Activated CD4-positive, alpha-beta T cell treated with anti-CD3 and anti-CD28 coated beads, Interleukin-2, amount 50 U/mL, for 4 hours (primary cell): ENCODE measurements at places on chromosomes 5 and 9.

DNA sequence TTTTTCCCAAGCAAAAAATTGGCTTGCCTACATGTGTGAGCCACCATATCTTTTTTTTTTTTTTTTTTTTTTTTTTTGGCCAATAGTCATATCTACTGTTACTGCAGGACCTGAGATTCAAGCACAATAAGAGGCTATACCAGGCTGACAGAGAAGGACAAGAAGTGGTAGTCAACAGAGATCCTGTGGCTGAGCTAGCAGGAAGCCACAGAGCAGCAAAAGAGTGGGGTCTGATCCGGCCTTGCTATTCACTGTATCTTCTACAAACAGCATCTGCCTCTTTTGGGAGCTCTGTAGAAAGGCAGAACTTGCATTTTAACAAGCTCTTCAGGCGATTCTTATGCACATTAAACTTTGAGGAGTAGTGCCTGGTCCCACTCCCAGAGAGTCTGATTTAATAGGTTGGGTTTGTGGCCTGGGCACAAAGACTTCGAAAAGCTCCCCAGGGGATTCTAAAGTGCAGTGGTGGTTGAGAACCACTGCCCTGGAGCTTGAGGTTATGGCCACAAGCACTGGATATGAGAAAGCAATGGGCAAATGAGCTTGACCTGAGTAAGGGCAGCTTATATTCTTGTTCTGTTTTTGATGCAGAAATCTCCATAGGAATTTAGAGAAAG is 162.8 kb downstream of the PIK3R1 start:
- DNase-seq, result no peak

DNA sequence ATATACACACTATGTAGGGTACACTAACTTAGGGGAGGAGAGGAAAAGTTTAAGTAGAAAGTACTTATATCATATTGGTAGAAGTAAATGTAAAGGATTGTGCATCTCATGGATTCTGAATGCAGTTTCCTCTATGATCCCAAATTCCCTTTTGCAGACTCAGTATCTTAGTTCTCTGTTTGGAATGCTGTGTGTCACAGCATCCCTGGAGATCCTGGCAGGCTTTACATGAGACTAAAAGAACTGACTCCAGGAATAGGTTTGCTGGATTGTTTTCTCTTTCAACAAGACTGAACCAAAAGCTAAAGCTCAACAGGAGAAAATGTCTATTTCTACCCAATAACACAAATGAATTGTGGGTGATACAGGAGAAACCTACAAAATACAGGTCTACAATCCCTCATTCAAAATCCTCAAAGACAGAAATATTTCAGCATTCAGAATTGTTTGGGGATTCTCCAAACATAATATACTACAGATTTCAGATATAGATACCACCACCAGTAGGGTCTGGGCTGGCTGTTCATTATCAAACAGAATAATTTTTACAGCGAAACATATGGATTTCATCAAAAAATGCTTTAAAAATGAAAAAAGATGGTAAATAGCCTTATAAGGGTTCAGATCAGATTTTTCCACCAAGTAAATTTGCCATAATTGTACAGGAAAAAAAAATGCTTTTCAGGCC is 324.7 kb upstream of the GRAMD2B start:
- no peak for DNase-seq

DNA sequence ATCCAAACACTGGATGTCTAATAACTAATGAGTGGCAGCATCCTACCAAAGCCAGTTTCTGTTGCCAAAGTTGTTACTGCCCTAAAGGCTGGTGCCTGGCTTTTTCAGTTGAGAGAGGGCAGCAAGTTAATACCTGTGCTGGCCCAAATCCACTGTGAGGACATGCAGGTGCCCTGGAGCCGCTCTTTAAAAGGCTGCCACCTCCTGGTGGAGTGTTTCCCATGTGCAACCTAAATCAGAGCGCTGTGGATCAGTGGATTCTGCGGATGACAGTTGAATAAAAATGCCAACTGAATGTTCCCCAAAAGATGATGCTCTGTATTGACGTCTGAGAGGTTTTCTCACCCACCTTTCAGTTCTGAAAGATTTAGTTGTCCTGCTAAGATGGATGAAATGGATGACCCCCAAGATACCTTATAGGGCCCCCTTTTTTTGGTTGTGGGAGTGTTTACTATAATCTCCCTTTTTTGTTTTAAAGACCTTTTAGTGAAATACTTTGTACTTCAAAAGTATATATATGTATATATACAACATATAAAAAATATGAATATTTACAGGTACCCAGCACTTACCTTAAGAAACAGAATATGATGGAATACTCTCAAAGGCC is 146.4 kb downstream of the EGFLAM start:
- no peak for DNase-seq

DNA sequence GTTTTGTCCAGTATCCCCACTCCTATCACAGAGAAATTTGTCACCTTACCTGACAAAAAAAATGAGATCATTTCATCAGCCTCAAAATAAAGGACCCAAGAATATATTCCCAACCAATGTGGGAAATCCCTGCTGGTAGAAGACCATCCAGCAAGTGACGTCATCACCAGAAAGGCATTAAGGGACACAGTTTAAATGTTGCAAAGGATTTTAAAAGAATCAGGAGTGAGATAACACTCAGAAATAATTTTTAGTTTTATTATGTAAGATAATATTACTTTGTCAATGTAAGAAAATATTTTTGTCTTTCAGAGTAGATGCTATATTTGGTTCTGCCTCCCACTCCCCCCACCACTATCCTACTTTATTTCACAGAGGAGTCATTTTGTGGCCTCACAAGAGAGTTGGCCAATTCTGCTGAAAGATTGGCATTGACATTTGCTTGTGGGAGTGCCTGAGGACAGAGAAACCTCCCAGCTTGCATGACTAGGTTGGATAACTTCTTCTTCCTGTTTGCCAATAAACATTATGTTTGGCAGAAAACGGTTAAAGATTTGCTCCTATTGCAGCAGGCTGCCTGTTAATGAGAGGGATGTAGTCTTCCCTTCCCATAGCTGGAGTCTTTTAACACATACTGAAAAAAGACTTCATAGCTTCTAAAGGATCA is 288.6 kb upstream of the DAB2 start:
- no peak for DNase-seq

DNA sequence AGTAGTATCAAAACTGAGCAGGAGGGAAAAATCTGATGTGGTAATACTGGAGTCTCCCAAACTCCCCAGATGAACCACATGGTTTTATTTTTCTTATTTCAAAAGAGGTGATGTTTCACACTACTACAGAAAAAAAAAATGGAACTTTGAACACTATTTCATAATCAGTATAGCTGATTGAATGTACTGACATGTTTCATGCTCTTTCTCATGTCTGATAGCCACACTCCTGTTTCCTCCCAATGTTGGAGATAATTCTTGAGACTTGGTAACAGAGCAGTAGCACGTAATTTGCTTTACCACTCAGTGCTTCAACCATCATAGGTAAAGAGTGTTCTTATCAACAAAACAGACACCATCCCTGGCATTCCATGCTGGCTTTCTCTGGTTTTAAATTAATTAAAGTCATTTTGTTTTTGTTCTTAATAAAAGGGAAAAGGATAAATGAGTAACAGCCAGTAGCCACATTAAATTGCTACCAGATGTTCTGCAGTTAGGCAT is 85.2 kb downstream of the MUSK start:
- no peak for DNase-seq

- DNase-seq, result no peak
Observed at GRCh38 chr5:165014439-165014838, 1509.0 kb downstream of the MAT2B start.

DNA sequence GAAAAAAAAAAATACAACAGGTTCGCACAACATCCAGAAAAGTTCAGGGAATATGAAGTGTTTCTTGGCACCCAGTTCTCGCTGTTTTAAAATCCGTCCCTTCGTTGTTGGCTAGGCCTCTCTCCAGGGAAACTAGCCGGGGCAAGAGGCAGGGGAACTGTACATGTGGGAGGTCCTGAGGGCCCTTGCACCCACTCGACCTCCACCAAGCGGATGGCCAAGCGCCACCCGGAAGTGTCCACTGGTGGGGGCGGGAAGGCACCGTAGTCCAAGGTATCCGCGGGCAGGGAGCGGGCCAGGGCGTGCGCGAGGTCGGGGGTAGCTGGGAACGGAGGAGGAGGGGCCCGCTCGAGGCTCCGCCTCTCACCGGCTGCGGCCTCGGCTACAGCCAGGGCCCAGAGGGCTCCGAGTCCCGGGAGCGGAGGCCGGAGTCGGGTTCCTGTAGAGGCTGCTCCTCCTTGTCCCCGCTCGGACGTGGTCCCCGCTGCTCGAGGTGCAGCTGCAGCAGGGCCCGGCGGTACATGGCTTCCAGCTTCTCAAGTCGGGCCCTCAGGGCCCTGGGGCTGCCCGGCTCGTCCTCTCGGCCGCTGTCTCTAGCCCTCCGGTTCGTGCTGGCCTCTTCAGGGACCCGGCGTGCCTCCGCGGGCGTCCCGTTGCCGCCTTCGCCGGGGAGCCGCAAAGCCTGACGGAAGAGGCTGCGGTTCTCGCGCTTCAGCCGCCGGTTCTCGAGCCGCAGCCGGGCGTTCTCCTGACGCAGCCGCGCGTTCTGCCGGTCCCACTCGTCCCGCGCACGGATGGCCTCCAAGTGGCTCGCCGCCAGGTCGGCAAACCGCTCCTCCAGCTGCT is 720 bp downstream of the TUSC1 start:
- DNase-seq, result no peak

- DNase-seq, result no peak
Observed at GRCh38 chr5:3009605-3010004, 258.1 kb upstream of the IRX2 start.

DNA sequence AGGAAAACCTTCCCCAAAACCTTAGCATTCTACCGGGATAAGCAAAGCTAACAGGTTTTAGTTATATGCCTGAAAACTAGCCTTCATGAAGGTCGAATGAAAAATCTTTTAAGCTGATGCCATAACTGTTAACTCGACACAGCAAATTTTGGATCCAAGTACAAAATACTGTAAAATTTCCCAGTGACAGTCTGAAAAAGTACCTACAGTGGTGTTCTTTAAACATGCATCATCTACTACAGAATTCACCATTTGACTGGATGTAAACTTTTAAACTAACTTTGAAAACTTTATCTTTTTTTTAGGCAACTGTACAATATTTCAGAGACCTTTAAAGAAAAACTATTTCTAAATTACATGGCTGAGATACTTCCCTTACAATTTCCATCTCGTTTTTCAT is 791 bp downstream of the RAPGEF6 start:
- no peak for DNase-seq

DNA sequence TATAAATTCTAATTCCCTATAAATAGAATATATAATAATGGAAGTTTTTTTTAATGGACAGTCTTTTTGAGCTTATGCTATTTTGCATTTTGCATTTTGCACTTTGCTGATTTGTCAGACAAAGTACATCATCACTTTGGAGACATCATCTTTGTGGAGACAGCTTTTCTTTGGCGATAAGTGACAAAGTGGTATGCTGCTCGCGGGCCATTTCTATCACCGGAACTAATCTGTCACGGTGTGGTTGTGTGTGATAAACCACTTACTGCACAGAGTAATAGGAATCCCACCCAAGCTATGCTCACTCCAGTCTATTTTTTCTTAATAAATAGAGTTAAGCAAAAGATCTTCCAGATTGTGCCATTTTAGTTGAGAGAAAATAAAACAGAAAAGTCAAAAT is 133.1 kb downstream of the MACIR start:
- no peak for DNase-seq

DNA sequence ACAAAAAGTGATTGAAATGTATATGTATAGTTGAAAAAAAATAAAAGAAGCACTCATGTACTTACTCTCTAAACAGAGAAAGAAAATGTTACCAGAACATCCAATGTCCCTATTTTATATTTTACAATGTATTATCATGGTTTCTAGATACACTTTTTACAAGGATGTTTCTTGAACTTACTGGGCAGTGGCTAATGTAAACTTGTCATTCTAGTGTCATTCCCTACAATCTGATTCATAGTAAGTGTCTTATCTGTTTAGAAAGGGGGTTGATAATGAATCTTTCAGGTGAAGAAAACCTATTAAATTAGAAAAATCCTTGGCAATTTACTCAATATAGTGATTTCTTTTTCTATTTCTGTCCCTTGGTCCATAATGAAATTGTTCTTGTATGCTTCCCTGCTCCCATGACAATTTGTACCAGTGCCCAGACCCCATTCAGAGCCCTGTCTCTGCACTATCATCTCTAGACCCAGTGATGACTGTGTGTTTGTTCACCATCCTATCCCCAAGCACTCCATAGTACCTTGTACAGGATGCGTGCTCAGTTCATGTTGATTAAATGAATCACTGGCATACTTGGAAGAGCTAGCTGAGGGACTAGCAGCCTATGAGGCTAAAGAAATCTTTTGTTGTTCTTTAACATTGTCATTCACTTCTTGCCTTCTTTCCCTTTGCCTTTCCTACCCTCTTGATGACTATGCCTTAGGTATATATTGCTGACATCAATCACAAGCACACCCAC is 101.2 kb downstream of the HMHB1 start:
- DNase-seq, result no peak

GRCh38 chr5:181187500-181188213 is 17.3 kb downstream of the TRIM7 start:
- no peak for DNase-seq

DNA sequence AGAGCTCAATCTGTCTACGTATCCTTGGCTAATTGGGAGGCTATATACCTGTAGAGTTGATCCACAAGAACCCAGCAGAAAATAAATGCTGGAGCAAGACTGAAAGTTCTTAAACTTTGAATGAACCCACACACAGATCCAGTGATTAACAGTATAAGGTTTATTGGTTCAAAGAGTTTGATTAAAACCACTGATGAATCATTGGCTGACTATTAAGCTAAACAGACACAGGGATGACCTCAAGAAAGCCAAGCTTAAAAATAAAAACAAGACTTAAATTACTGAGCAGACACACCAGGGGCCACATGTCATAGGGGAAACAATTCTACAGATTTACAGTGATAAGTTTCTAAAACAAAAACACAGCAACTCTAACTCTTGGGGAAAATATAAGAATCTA is 163.6 kb downstream of the SPATA31D1 start:
- DNase-seq, result no peak

- DNase-seq, result no peak
Observed at GRCh38 chr5:131679911-131680310, 44.9 kb upstream of the RAPGEF6 start.

GRCh38 chr9:115494393-115494792 is 376.4 kb upstream of the TNC start:
- DNase-seq, result no peak

GRCh38 chr9:16726718-16727451 is 143.6 kb downstream of the BNC2 start:
- DNase-seq, result no peak

DNA sequence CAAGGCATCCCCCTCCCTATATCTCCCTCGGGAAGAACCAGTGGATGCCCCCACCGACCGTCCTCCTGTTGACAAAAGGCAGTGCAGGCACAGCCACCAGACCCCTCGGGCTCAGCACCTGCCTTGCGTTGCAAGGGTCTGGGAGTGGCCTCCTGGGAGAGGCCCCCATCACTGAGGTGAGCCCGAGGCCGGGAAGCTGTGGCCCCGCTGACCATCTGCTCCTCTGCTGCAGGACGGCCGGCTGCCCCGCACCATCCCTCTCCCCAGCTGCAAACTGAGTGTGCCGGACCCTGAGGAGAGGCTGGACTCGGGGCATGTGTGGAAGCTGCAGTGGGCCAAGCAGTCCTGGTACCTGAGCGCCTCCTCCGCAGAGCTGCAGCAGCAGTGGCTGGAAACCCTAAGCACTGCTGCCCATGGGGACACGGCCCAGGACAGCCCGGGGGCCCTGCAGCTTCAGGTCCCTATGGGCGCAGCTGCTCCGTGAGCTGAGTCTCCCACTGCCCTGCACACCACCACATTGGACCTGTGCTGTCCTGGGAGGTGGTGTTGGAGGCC is 23.3 kb upstream of the SUSD3 start:
- no peak for DNase-seq

GRCh38 chr5:69512740-69513260 is 20.2 kb downstream of the OCLN start:
- DNase-seq, result no peak
